Activated CD8-positive, alpha-beta memory T cell treated with anti-CD3 and anti-CD28 coated beads, Interleukin-2, amount 50 U/mL, for 48 hours (primary cell): ENCODE measurements at places on chromosomes 12 and 14.
A peak's percentile ranks its signal among the peaks of the same experiment; 100 is the strongest.

- DNase-seq = no peak
Observed at GRCh38 chr14:105478398-105479251, 4.0 kb downstream of the CRIP2 start.

DNA sequence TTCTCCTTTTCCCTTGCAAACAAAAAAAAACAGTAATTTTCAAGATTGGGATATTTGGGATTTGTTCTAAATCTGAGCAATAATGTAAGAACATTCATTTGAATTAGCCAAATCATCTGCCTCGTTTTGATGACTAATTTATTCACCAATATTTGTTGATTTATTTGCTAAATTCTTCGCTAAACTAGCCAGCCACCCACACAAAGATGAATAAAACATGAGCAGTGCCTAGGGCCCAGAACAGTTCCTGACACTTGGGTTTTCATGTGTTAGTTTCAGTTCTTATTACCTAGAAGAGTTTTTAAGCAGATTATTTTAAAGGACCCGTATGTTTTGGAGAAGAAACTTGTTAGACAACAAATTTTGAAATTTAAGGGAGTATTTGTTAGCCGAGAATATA, 1.4 kb downstream of the ETNK1 start:
- no peak for DNase-seq

DNA sequence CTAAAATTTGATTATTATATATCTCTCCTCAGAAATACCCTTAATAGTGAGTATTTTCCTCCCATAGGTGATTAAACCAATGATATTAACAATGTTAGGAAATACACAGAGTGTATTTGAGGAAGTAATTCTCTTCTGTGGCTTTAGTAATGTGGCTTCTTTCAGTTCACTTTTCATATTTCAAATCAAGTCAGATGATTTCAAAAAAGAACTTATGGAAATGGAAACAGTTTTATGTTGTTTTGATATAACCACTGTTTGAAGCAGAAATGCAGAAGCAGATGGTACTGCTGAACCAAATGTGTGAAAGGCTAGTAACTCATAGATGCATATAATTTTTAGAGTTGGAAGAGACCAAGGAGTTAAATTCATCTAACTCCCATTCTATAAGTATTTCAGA, 1.9 kb upstream of the GPR33 start:
- no peak for DNase-seq

- DNase-seq = no peak
Observed at GRCh38 chr14:89477391-89477790, 60.4 kb upstream of the FOXN3 start.

DNA sequence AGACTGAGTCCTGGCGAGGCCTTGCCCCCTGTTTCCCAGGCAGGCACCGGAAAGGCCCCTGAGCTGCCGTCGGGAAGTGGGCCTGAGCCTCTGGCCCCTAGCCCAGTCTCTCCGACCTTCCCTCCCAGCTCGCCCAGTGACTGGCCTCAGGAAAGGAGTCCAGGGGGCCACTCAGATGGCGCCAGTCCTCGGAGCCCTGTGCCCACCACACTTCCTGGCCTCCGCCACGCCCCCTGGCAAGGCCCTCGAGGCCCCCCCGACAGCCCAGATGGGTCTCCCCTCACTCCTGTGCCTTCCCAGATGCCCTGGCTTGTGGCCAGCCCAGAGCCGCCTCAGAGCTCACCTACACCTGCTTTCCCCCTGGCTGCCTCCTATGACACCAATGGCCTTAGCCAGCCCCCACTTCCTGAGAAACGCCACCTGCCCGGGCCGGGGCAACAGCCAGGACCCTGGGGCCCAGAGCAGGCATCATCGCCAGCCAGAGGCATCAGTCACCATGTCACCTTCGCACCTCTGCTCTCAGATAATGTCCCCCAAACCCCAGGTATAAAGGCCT, 10.9 kb downstream of the TNS2 start:
- no peak for DNase-seq

DNA sequence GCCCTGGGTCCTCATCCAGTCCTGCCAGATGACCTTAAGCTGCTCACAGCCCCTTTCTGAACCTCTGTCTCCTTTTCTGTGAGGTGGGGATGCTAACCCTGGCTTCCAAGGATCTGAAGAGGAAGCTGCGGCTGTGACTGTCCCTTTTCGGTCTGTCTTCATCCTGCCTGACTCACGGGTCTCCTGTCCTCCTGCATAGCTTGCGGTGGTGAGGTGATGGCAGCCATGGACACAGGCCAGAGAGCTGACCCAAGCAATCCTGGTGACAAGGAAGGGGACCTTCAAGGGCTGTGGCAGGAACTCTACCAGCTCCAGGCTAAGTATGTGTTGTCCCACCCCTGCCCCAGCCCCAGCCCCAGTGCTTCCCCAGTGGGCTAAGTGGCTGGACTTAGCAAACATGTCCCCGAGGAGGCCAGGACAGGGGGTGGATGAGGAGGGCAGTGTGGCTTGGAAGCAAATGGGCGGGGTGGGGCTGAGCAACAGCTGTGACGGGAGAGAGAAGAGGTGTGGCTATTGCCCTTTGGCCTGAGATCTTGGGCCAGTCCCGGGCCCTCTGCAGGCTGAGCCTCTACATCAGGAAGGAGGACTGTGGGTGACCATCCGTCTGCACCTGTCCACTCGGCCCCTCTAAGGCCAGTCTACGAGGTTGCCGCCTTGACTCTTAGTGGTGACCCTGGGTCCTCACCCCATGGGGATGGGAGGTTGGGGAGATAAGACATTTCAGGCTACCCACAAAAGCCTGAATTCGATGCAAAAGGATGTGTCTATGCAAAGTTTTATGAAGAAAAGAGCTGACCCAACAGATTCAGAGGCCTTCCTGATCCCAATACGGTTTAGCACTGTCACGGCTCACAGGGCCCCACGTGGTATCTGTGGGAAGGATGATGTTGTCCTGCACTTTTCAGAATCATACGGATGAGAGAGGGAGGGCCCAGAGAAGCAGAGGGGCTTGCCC, 1.1 kb downstream of the CCDC197 start:
- no peak for DNase-seq

GRCh38 chr14:74892745-74893144, 11.0 kb downstream of the DLST start:
- DNase-seq = no peak

- DNase-seq = peak; percentile 72
Observed at GRCh38 chr14:99479906-99480869, at the start of gene SETD3. Gene SETD3, minus strand, starts transcription at chr14:99480859. Its CDS starts 15,054 bp downstream, at chr14:99465805.

- peak; percentile 47 for DNase-seq
Observed at GRCh38 chr12:123250471-123251383, 17.5 kb downstream of the MTRFR start.

GRCh38 chr14:37051153-37051552, 121.3 kb downstream of the SLC25A21 start:
- no peak for DNase-seq

- no peak for DNase-seq
Observed at GRCh38 chr14:23675906-23676305, 39.7 kb downstream of the DHRS2 start.

GRCh38 chr12:109961201-109961600, 35.0 kb downstream of the GIT2 start:
- no peak for DNase-seq

- no peak for DNase-seq
Observed at GRCh38 chr12:132286912-132287311, 42.5 kb downstream of the GALNT9 start.

DNA sequence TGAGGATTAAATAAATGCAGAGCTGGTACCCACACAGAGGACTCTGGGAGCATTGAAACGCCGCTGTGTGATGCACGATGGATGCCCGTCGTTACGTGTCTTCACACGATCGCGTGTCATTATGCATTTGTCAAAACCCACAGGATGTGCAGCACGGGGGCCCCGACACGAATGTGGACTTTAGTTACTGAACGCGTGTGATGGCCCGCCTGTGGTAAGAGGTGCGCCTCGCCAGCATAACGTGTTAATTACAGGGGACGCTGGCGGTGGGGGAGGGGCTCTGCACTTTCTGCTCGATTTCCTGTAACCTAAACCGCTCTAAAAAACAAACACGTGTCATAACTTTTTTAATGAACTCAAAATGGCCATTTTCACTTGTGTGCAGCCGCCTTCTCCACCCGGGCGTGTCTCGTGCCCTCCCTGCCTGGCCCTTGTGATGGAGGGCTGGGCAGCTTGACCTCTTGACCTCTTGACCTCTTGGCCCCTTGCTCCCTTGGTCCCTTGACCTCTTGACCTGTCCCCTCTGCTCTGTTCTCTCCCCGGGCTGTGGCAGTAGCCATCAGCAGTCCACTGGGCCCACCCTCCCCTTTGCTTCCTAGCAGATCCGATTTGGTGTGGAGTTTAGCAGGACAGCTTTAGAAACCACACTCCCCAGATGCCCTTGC, 33.7 kb upstream of the GALNT9 start:
- DNase-seq = no peak

DNA sequence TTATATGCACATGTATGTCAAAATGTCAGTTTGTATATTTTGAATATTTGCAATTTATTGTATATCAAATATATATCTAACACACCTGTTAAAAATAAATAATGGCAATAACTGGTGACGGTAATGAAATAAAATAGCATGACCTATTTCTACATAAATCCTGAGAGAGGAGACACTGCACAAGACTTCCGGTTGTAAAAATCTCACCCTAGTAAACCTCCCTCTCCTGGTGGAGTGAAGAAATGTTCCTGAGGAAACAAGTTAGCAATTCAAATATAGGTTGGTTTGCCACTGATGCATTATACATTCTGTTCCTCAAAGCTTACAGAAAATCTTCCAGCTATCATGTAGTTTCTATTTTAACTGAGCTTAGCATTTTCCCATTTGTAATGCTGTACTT, 166.1 kb upstream of the SYT10 start:
- no peak for DNase-seq

DNA sequence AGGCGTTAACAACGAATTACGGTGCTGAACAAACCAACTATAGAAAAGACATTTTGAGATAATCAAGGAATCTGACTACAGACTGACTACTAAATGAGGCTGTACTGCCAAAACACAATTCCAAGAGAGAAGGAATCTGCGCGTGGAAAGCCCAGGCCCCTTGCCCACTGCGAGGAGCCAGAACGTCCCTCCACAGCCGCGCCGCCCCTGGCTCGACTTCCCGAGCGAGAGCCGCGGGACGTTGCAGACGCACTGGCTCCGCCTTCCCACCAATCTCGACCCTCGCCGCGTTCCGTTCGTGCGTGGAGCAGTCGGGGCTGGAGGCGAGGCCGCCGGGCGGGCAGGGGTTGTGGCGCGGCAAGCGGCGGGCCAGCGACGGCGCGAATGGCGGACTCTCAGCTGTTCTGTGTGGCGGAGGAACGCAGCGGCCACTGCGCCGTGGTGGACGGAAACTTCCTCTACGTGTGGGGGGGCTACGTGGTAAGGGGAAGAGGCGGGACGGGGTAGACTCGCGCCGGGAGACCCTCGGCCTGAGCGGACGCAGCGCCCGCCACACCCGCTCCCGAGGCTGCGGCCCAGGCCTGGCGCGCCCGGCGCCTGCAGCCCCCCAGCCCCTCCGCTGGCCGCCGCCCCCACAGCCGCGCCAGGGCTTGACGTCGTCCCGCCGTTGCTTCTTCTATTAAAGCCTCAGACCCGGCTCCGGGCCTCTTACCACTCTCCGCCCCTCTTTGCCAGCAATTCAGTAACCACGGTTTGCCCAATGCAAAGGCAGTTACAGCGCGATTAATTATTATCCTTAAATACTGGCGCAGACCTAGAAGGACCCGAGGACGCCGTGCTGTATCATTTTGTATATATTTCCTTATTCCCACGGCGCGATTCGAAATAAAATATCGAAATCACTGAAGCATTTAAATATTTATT, at the start of gene KLHDC1:
Gene KLHDC1 (plus strand): TSS at position 310 of the 924 bp plus-strand sequence. CDS start 75 bp downstream, at position 385.
- peak; percentile 87 for DNase-seq

DNA sequence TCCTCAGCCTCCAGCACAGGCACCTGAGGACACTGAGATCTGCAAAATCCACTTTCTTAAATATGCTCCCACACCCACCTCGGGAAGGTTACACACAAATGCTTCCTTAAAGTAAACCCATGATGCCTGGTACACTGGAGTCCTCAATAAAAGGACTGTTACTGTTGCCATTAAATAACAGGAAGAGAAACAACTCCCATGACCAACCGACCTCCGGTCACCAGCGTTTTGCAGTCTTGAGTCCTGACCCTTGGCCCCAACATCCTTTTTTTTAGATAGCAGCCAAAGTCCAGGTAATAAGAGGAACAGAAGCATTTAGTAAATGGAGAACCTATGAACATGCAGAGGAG, 42.4 kb downstream of the ITPK1 start:
- DNase-seq = no peak

- no peak for DNase-seq
Observed at GRCh38 chr14:67984274-67984673, 164.7 kb downstream of the RAD51B start.

DNA sequence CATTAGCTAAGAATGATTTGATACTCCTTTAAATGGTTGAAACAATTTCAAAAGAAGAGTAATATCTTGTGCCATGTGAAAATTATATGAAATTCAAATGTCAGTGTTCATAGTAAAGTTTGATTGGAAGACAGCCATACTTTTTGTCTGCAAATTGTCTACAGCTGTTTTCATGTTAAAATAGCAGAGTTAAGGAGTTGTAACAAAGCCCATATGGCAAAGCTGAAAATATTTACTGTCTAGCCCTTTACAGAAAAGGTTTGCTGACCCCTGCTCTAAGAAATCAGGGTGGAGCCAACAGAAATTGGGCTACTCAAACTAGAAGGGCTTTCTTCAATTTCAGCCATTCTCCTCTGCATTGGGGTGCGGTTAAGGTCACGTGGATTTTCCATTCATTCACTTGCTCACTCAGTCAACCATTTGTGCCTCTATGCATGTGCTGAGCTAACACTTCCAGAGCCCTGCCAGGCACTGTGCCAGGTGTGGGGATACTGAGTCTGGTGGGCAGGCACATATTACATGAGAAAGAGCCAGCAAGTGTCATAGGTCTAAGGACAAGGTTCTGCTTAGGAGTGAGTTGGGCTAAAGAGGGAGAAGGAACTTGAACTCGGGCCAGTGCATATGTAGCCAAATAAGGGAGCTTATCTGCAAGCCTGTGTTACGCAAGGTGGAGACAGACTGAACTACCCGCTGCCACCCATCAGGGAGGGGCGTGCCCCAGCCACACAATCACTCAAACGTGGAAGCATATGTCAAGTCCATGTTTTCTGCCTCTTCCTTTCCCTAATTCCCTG, 139.8 kb upstream of the NOS1 start:
- DNase-seq = no peak

- DNase-seq = peak; percentile 85
Observed at GRCh38 chr14:73758392-73759182, 44.4 kb upstream of the PNMA1 start.

GRCh38 chr12:88580051-88580871, at the start of gene KITLG:
Gene KITLG, minus strand, starts transcription at chr12:88580471. Its CDS starts 193 bp downstream, at chr12:88580278.
- peak; percentile 66 for DNase-seq

GRCh38 chr14:86124328-86124727, 594.4 kb downstream of the FLRT2 start:
- DNase-seq = no peak
